RWPE1 (cell line): ENCODE measurements at places on chromosomes 2 and 18.
A peak's percentile ranks its signal among the peaks of the same experiment; 100 is the strongest.

- no peak for DNase-seq
These were observed 46.3 kb upstream of the LPIN2 start for GRCh38 chr18:3059272-3059671.

GRCh38 chr2:141707486-141707885, 423.3 kb downstream of the LRP1B start:
- no peak for DNase-seq

DNA sequence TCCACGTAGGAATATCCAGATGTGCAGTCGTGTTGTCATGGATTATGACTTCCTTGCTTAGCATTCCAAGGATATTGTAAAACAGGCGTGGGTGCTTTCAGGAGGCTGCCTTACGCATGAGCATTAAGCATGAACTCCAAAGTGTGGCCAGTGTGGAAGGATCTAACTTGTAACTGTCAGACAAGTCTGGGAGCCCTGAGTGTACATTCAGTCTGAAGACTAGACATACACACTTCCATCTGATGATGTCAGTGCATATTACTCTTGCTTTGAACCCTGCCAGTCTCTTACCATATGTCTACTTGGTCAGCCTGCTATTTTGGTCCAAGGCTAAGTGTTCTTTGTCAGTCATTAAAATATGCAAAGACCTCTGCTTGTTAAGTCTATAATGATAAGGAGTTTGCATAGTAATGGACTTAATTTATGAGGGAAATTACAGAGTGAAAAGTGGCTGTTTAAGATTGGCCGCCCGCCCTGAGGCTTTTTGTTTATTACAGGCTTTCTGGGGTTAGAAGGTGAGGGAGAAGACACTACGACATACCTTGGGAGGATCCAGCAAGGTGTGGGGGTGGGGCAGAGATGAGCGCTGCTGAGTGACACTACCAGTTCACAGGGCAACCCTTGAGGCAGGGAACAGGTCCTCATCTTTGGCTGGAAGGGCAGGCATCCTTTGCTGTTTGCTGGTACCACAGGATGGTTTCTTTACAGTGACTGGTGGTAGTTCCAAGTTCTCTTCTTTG, 48.3 kb downstream of the CABLES1 start:
- no peak for DNase-seq

DNA sequence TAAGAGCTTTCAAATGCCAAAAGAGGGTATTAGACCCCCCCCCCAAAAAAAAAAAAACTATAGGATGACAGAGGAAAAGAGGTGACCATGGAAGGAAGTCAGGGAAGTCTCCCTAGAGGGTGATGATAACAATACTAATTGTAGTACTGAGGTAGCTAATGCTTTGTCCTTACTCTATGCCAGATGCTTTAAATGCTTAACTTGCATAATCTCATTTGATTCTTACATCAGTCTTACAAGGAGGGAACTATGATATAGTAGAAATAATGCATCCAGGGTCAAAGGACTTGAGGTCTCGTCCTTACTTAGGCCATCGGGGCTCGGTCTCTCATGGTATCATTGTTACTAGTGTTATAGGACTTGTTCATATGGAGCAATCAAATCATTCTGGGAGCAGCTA, 9.1 kb downstream of the IDH1 start:
- no peak for DNase-seq

DNA sequence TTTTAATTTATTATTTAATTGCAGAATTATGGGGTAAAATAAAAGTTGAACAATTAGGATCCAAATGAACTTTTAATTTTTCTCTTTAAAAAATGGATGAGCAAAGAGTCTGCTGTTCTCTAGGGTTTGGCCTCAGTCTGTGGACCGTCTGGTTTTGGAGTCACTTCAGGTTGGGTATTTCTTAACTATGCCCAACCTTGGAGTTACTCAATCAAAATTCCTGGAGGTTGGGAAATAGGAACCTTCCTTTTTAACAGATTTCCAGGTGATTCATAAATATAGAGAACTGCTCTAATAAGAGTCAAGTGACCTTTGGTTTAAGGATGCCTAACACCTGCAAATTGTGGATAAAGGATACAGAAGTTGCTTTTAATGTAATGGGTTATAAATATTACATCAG, 241.5 kb upstream of the GCFC2 start:
- peak; percentile 26 for DNase-seq

- no peak for DNase-seq
These were observed 196.5 kb downstream of the TWIST2 start for GRCh38 chr2:239044336-239044735.

- DNase-seq = peak; percentile 46
These were observed 1848.6 kb upstream of the CELF4 start for GRCh38 chr18:39414009-39414700.

GRCh38 chr2:26481706-26482105, 3.8 kb upstream of the OTOF start:
- no peak for DNase-seq

DNA sequence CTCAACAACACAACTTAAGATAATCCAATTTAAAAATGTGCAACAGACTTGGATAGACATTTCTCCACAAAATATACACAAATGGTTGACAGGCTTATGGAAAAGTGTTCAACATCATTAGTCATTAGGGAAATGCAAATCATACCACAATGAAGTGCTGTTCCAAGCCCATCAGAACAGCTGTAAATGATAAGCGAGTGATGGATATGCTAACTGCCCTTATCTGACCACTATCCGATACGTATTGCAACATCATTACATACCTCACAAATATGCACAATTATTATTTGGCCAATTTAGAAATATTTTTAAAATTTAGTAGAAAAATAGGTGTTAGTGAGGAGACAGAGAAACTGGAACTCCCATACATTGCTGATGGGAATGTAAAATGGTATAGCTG, 62.2 kb downstream of the PPP4R1 start:
- no peak for DNase-seq

- DNase-seq = no peak
These were observed 49.2 kb downstream of the EFEMP1 start for GRCh38 chr2:55874338-55874737.

DNA sequence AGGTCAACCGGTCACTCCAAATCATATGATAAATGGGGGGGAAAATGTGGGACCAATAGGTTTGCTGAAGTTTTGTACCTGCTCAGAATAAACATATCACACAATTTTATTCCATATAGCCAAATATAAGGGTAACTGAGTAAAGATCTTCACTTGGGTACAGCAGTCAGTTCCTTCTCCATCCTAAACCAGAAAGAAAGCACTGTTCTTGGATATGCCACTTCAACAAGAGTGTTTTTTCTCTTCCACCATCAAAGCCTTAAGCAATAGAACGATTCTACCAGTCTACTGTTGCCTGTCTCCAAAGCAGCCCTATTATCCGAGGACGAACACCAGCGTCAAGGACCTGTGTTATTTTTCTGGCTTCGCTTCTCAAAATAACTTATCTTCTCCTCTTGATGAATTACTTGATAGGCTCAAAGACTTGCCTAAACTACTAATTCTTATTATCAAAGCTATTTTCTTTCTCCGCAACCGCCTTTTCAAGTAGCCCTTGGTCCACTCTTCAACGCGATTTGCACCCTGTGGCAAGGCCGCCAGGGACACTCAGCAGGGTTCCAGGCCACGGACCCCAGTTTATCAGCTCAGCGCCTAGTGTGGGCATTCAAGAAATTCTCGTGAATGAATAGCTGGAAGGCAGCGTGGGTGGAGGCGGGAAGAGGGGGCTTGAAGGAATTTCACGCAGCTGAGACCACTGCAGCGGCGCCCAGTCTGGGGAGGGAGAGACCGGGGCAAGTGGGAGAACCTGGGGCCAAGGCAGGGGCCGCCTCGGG, 646 bp downstream of the ALS2 start:
- no peak for DNase-seq

GRCh38 chr2:237931205-237931721, 35.6 kb upstream of the UBE2F start:
- DNase-seq = no peak

- DNase-seq = no peak
These were observed 759.7 kb upstream of the FANCL start for GRCh38 chr2:59000796-59001195.

GRCh38 chr2:195181059-195181705, 475.8 kb upstream of the SLC39A10 start:
- DNase-seq = no peak

- DNase-seq = no peak
These were observed 11.1 kb upstream of the EVA1A start for GRCh38 chr2:75571730-75572430.

DNA sequence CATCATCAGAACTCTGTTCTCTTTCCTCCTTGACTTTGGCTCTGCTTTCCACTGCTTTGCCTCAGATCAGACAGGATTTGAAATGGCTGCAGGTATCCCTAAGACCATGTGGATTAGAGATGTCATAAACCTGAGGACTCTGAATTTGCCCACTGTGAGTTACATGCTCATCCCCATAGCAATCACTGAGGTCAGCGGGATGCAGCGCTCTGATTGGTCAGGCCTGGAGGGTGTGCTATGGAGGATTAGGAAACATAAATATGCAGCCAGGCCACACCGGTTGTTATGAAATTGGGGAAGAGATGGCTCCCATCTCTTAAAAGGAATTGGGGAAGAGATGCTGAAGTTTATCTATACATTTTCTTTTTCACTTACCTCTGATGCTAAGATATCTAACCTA, 73.7 kb upstream of the DNAJC10 start:
- peak; percentile 60 for DNase-seq

GRCh38 chr2:208179028-208179609, 10.7 kb downstream of the C2orf80 start:
- DNase-seq = no peak

DNA sequence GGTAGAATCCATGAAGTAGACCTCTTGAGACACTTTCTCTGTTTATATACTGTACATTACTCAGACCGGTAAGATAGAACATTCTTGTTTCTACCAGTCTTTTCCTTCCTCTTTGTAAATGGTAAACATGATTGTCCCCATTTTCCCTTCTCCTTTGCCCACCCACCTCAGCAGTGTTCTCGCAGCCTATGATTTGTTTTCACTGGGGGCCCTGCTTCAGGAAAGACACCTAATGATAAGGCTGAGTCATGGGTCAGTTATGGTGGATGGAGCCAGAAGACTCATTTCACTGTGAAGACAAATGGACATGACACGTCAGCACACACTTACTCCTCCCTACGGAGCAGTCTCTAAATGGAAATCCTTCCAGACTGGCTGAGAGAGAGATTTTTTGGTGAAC, 23.7 kb downstream of the CENPO start:
- DNase-seq = no peak

GRCh38 chr18:32310101-32310500, 120.3 kb downstream of the MEP1B start:
- DNase-seq = no peak

GRCh38 chr2:29376541-29376940, 261.3 kb downstream of the CLIP4 start:
- no peak for DNase-seq

- DNase-seq = peak; percentile 8
These were observed 98.5 kb upstream of the KCTD1 start for GRCh38 chr18:26646901-26647300.

GRCh38 chr2:1032030-1032429, 81.4 kb downstream of the SNTG2 start:
- no peak for DNase-seq

GRCh38 chr2:90221300-90221651, 1529.8 kb downstream of the RPIA start:
- DNase-seq = no peak

DNA sequence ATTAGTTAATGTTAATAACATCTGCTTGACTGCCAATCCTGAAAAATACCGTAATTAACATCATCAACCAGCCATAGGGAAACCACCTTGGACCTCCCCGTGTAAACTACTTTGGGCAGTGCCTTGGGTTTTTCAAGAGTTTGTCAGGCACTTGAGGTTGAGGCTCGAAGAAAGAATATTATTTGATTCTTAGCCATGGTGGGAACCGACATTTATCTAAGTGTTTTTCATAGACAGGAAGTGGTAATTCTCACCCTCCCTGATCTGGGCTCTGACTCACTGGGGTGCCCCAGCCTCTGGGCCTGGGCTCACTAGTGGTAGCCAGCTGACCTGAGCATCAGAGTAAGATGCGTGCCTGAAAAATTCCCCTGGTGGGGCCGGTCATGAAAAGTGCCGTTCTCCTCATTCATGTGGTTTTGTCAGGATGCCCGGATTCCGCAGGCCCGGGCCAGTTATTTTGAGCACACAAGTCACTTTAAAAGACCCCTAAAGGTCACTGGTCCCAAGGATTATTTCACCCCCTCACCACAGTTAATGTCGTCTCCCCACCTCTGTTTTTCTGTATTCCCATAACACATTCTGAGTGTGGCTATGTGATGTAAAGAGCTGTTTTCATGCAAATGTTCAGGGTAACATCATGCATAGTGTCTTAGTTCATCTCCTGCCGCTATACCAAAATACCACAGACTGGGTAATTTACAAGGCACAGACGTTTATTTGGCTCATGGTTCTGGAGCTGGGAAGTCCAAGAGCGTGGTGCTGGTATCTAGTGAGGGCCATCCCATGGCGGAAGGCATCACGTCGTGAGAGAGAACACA, 21.6 kb upstream of the SPATA3 start:
- peak; percentile 32 for DNase-seq

DNA sequence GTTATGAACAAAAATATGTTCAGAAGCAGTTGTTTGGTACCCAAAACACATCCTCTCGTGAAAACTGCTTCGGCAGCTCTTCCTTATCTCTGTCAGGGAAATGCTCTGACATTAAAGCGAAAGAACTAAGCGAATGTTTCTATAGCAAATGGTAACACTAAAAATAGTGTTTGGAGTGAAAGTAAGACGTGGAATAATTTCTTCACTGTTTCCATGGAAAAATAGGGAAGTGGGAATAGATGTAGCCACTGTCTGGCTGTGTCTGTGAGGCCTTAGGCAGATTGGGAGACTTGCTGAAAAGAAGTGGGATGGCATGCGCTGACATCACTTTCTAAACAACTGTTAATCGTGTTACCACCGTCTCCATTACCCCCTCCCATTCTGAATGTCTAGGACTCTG, 11.5 kb upstream of the CRACDL start:
- no peak for DNase-seq

- no peak for DNase-seq
These were observed 32.5 kb upstream of the ARL5A start for GRCh38 chr2:151860613-151861146.

DNA sequence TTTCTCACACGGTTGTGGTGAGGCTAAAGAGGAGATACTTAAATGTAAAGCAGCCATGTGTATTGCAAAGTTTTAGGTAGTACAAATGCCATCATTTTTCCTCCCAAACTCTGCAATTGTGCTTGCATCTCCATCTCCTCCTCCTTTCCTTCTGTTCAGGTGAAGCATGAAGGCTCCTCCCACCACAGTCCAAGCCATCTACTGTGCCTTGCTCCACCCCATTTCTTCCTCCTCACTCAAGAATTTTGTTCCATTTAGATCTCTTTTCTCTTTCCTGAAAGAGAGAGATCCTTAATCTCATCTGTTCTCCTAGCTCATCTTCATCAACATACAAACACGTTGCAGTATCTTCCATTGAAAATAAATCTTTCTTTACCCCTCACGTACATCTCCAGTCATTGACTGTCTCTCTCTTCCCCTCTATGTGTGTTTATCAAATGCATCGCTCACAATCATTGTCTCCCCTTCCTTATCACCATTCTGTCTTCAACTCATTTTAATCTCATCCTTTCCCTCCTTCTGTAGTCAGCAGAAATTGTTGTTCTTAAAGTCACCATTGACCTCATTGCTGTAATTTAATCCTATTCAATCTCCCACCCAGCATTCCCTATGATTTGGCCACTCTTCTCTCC, 392.1 kb downstream of the RAD51AP2 start:
- DNase-seq = no peak
